ENCODE measurements at places on chromosomes 11 and 22. TPM values are rescaled to one million over a fixed set of nuclear protein-coding genes. Genes with fewer than 3 reads are reported as not detected.
A peak's percentile ranks its signal among the peaks of the same experiment; 100 is the strongest.

ESAM gene
- total RNA-seq = 2.3 TPM

- H3K36me3 ChIP-seq = no peaks in the 10 kb centered on the region
- H3K27me3 ChIP-seq = peaks cover 3% of the 10 kb centered on the region
- no peak overlapping the region for H3K4me3 ChIP-seq
- no peaks in the 10 kb centered on the region for H3K4me1 ChIP-seq
- DNase-seq = no peak
Observed at GRCh38 chr11:119594639-119595249, 134.3 kb downstream of the NECTIN1 start.

GRCh38 chr11:119169282-119169719, 776 bp downstream of the NLRX1 start:
- no peaks in the 10 kb centered on the region for H3K27me3 ChIP-seq
- peak overlapping the region; percentile 86 for H3K4me3 ChIP-seq
- peaks cover 5% of the 10 kb centered on the region for H3K4me1 ChIP-seq
- no peak for DNase-seq
- peaks cover 2% of the 10 kb centered on the region for H3K36me3 ChIP-seq

DNA sequence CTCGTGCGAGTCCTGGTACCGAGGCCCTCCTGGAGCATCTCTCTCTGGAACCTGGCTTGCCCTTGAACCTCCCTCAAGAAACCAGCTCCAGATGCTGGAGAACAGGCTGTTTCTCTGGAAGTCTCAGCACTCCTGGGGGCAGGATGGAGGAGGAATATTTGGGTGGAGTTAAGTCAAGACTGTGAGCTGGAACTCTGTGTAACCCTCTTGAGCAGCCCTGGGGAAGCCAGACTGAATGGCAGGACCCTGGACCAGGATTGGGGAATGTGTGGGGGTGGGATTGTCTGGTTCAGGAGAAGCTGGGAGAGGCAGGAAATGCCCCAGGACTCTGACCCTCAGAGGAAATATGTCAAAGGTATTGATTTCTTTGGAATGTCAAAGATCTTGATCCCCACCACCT, 7.7 kb downstream of the CREB3L1 start:
- no peak overlapping the region for H3K4me3 ChIP-seq
- peaks cover 39% of the 10 kb centered on the region for H3K27me3 ChIP-seq
- H3K4me1 ChIP-seq = no peaks in the 10 kb centered on the region

GRCh38 chr11:69682221-69682620, 7.1 kb upstream of the LTO1 start:
- H3K36me3 ChIP-seq = no peaks in the 10 kb centered on the region
- no peak overlapping the region for H3K4me3 ChIP-seq
- no peak for DNase-seq

DNA sequence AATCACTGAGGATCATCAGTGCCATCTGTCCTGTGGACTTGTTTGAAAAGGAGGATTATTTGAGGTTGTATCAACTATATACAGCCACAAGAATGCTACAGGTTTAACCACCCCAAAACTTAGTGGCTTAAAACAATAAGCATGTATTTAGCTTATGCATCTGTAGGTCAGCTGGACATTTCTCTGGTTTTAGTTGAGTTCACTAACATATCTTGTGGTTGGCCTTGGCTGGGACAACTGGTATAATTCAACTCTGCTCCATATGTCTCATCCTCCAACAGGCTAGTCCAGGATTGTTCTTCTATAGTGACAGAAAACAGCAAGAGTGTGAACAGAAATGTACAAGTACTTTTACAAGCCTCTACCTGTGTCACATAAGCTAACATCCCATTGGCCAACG, 49.9 kb upstream of the SOX6 start:
- no peak overlapping the region for H3K4me3 ChIP-seq
- no peak overlapping the region for H3K27ac ChIP-seq
- no peaks in the 10 kb centered on the region for H3K4me1 ChIP-seq
- no peaks in the 10 kb centered on the region for H3K27me3 ChIP-seq
- H3K36me3 ChIP-seq = no peaks in the 10 kb centered on the region

DNA sequence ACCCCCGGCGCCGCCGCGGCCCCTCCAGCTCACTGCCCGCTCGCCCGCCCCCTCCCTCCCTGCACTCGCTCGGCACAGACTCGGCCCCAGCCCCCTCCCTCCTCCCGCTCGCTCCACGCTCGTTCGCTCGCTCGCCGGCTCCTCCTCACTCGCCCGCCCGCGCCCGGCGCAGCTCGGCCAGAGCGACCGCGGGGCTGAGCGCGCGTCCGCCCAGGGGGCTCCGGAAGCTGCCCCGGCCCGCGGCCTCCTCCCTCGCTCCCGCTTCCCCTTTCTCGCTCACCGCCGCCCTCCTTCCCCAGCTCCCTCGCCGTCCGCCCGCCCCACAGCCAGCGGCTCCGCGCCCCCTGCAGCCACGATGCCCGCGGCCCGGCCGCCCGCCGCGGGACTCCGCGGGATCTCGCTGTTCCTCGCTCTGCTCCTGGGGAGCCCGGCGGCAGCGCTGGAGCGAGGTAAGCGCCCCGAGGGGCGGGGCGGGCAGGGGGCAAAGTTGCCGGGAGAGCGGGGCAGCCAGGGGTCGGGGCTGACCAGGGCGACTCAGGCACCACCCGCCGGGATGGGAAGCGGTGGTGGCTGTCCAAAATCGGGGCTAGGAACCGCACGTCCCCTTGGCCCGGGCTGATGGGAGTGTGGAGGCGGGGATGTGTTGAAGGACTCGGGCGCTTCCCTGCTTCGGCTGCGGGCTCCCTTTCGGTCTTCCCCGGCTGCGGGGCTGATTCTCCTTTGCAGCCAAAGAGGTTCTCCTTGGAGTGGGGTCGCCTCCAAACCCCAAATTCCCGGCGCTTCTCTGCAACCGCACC, at the start of gene SEZ6L:
SEZ6L (plus strand) TSS at position 148 of the 797 bp plus-strand sequence; CDS start at position 356, 208 bp downstream.
- peak; percentile 25 for DNase-seq
- H3K36me3 ChIP-seq = no peaks in the 10 kb centered on the region

- no peaks in the 10 kb centered on the region for H3K4me1 ChIP-seq
- no peak overlapping the region for H3K27ac ChIP-seq
- no peaks in the 10 kb centered on the region for H3K27me3 ChIP-seq
- no peak for DNase-seq
- H3K4me3 ChIP-seq = no peak overlapping the region
Observed at GRCh38 chr11:86687185-86687778, 14.9 kb upstream of the ME3 start.

Data from activated B cell treated with CpG ODN at 0.5 μM for 24 hours (primary cell).